ENCODE measurements at places on chromosomes 4 and X.

DNA sequence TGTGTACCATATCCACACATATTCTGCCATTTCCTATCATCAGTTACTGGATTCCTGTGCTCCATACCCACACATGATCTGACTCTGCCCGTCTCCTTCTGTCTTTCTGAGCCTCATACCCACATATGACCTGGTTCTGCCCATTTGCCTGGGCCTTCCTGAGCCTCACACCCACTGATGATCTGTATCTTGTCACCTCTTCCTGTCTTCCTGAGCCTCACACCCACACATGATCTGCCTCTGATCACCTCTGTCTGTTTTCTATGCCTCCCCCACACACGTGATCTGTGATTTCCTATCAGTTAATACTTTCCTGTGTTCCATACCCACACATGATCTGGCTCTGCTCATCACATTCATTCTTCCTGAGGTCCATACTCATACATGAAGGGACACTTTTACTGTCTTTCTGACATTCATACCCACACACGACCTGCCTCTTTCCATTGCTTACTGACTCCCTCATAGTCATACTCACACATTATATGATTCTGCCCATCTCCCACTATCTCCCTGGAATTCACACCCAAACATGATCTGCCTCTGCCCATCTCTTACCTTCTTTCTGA lies 32.5 kb downstream of the SCML1 start:
- DNase-seq = no peak

- DNase-seq = no peak
These were observed 45.9 kb upstream of the MTM1 start for GRCh38 chrX:150522494-150522893.

GRCh38 chrX:154348114-154348531 lies 26.3 kb downstream of the FLNA start:
- DNase-seq = no peak

- no peak for DNase-seq
These were observed 42.2 kb upstream of the SMIM10 start for GRCh38 chrX:134948333-134949241.

- DNase-seq = no peak
These were observed 5.5 kb downstream of the GSTCD start for GRCh38 chr4:105714071-105714521.

DNA sequence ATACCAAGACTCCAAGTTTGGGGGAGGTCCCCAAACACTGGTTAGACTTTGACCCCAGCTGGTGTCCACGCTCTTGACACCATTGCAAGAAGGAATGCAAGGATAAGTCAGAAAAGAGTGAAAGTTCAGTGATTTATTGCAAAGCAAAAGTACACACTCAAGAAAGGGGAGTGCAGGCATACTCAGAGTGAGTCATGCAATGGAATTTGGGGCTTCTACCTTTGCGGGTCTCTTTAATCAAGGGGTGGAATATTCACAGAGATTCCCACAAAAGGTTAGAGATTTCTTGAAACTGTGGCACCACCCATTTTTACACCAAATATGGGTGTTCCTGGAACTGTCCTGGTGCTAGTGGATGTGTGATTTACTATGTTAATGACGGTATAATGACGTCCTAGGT lies 5.2 kb upstream of the SMIM10L2A start:
- no peak for DNase-seq

- DNase-seq = no peak
These were observed 600.9 kb upstream of the DIPK2B start for GRCh38 chrX:45801554-45801953.

GRCh38 chrX:25016361-25016671 lies 551 bp upstream of the ARX start:
- no peak for DNase-seq

DNA sequence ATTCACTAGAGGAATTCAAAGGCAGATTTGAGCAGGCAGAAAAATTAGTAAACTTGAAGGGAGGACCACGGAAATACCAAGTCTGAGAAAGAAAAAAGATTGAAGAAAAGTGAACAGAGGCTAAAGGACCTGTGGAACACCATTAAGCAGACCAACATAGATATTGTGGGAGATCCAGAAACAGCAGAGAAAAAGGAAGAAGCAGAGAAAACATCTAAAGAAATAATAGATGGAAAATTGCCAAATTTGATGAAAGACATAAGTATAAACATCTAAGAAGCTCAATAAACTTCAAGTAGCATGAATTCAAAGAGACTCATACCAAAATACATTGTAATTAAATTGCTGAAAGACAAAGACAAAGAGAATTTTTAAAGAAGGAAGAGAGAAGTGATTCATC lies 31.0 kb downstream of the ADAMTS3 start:
- DNase-seq = no peak
